CD8-positive, alpha-beta memory T cell (primary cell): ENCODE measurements at places on chromosomes 4 and X. TPM values are rescaled to one million over a fixed set of nuclear protein-coding genes. Genes with fewer than 3 reads are reported as not detected.

- DNase-seq, result no peak
Measured at GRCh38 chr4:20351360-20352162, 99.9 kb downstream of the SLIT2 start.

DNA sequence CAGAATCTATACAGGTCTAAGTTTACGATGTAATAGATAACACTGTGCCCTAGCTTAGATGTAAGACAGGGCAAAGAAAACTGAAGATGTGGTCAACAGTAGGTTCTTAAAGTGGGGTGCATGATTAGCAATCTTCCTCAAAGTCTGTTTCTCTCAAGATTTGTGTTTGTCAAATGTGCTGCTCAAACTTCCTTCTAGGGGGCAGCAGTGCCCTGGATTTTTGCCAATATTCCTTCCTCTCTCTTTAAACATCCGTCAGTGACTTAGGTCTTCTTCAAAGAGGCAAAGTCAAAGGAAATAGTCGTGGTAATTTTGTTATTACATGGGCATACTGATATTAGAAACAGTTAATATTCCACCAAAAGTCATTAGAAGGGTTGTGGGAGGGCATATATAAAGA lies 4.2 kb upstream of the PDHA2 start:
- no peak for DNase-seq

DNA sequence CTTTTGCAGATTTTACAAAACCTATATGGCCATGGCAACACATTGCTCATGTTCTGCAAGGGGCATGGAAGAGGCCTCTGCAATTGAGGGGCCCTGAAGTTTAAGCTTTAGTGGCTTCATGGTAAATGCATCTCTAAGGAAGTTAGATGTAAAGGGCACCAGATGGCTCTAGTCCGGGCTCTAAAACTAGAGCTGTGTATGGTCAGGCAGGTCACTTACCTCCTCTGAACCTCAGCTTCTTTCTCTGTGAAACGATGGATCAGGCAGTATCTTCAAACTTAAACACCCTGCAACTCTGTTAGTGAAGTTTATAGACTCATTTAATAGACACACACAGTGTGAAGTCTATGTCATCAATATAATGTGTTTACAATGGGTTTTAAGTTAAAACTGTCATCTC lies 10.0 kb downstream of the MAGEB17 start:
- no peak for DNase-seq

ZDHHC15 gene
- polyA plus RNA-seq, result not detected

DNA sequence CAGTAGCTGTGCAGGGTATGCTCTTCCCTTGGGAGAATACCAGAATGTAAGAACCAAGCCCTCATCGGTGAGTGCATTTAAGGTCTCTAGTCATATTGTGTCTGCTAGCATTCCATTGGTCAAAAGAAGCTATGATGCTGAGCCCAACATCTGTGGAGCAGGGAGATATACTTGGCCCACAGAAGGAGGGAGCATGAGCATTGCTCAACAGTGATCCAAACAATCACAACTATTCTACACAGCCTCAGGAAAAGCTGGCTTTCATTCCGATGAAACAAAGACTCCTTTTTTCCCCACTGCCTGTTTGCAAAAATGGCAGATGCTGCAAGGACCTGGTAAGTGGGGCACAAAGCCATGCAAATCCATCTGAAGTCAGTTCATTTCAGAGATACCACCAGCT lies 80.6 kb upstream of the DHX15 start:
- DNase-seq, result no peak

GRCh38 chr4:88705223-88705622 lies 7.6 kb upstream of the NAP1L5 start:
- DNase-seq, result no peak

- no peak for DNase-seq
Measured at GRCh38 chr4:77473509-77473908, 132.1 kb upstream of the CXCL13 start.

SLC10A3 gene
- polyA plus RNA-seq, result 81.0 TPM

GRCh38 chr4:37236165-37236564 lies 8.4 kb upstream of the NWD2 start:
- DNase-seq, result no peak

DNA sequence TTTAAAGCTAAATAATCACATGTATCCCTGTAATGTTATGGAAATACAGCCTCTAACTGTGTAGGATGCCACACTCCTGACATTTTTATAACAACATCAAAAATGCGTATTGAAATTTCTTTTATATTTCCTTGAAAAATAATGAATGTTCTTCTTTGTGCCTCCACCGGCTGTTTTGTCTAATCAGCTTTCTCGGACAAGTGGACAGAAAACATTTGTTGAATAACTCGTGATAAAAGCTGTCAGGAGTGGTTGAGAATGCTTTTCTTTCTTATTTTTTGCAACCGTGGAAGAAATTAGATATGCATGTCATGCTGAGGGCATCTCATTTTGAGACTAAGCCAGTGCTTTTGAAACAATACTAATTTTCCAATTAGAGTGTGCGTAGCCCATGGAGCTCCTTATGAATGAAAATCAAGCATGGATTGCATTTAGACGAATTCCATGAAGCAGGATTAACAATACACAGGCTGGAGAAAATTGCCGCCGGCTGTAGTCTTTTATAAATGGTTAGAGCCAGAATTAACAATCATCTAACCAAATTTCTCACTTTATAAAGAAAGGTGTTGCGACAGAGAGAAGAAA lies 614.5 kb upstream of the LCORL start:
- DNase-seq, result no peak

TRIM75 gene
- polyA plus RNA-seq, result not detected

DNA sequence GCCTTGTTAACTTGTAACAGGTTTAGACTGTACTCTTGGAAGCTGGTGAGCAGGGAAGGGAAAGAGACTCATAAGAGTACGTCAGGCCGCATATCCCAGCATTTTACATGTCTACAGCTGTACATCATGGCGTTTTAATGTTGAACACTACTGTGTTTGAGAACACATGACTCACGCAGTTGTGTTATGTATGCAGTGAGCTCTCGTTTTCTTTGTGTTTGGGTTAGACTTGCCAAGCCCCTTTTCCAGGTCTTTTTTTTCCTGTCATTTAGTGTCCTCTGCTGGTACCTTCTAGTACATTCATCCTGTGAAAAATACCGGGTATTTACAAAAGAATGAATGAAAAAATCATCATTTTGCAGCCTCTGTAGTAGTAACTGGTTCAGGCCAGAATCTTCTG lies 35.3 kb downstream of the SMS start:
- no peak for DNase-seq

DNA sequence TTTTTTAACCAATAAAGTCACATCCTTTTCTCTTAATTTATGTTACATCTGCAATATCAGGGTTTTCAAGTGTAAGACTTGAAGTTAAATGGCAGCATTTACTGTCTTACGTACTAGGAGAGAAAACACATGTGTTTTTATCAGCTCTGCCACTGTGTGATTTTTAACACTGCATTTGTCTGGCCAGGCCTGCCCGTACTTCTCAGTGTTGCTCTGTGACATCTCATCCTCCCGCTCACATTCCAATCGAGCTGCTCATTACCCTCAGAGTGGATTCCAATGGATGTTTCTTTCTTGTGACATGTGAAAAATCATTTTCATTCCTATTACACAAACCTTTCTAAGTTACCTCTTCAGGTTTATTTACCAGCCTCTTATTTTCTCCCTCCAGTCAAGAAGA lies 420.3 kb downstream of the FAT4 start:
- DNase-seq, result no peak

GRCh38 chrX:153971124-153971449 lies 531 bp downstream of the HCFC1 start:
- DNase-seq, result peak; percentile 84

GRCh38 chr4:150943818-150944217 lies 71.3 kb downstream of the LRBA start:
- DNase-seq, result no peak

GRCh38 chrX:118038614-118039365 lies 77.8 kb downstream of the KLHL13 start:
- no peak for DNase-seq

DNA sequence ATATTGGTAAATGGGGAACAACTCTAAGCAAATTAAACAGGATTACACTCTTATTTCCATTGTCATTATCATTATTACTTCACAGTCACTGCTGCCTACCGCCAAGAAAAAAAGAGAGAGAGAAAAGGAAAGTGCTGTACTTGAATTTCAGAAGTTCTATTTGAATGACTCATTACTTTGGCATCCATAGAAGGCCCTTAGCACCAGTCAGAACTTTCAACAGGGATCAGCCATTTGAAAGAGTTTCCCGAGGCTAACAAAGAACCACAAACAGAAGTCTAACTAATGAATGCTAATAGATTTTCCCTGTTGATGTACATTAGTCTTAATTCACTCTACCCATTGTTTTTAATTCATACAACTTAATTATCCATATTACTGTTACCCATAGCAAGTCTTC lies 116.3 kb downstream of the SHROOM4 start:
- DNase-seq, result no peak

CCDC158 gene
- polyA plus RNA-seq, result not detected

SHROOM3 gene
- not detected for polyA plus RNA-seq

FRMPD4 gene
- polyA plus RNA-seq, result not detected

- DNase-seq, result no peak
Measured at GRCh38 chrX:123745511-123745910, 12.7 kb upstream of the THOC2 start.

DNA sequence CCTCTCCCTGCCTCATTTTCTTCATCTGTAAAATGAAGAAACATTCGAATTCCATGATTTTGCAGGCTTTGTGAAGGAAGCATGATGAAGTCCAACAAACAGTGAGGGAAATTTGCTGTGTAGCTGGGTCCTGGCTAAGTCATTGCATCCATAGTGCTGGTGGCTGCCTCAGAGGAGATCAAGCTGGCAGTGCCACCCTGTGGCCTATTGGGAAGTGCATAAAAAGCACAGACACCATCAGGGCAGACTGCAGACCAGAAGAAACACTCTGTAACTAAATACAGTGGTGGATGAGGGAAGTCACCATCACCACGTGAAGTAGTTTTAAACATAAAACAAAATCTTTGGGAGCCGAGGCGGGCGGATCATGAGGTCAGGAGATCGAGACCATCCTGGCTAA lies 40.7 kb upstream of the DDX3X start:
- DNase-seq, result no peak

GPR82 gene
- 0.59 TPM for polyA plus RNA-seq

FANCB gene
- 2.2 TPM for polyA plus RNA-seq

DNA sequence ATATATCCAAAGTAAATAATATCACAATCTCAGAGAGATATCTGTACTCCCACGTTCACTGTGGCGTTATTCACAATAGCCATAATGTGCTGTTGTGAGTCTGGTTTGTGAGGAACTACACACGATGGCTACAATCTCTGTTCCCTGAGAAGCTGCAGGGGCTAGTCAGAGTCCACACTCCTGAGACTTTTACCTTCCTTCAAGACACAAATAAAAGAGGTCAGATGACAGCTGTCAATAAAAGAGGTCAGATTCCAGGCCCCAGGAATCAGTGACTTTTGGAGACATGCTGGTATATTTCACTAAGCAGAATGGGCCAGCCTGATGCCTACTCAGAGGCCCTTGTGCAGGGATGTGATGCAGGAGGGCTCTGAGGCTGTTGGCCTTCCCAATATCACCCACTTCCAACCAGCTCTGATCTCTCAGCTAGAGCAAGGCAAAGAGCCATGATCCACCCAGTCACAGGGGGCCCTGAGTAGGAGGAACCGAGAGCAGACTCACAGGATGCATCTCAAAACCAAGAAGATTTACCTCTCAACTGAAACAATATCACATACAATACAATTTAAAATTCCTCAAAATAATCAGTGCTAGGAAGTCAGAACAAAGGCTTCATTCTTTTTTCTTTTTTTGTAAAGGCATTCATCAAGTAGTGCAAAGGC lies 13.8 kb downstream of the FRYL start:
- no peak for DNase-seq

GRCh38 chrX:42900947-42901346 lies 123.0 kb upstream of the PPP1R2C start:
- no peak for DNase-seq

DNA sequence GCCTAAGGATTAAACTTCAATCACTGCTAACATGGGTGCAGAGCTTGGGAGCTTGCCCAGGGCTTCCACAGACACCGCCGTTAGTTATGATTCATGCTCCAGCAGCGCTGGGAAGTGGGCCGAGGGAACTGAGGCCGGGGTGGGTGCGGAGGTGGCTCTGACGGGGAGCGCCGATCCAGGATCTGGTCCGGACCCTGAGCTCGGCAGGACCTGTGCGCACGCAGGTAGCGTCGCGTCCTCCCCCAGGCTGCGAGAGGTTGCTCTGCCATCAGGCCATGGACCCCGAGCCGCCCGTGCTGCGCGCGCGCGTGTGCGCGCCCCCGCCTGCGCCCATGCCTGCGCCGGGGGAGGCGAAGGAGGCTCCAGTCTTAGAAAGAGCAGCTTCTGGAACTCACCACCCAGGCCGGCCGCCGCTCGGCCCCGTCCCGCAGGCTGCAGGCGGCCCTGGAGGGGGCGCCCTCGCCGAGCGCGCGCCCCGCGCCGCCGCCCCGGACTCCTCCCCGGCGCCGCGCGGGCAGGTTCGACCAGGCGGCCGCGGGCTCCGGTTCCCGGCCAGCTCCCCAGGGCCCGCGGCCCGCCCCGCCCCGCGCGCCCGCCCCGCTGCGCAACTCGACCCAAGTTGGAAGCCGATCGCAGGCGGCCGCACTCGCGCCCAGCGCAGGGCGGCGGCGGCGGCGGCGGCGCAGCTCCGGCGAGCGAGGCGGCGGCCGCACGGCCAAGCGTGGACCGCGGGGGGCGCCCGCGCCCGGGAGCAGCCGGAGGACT lies 732 bp upstream of the ADRA2C start:
- DNase-seq, result no peak

NHS gene
- not detected for polyA plus RNA-seq

GRCh38 chr4:2745981-2746806 lies 9.9 kb downstream of the TNIP2 start:
- DNase-seq, result peak; percentile 93

DNA sequence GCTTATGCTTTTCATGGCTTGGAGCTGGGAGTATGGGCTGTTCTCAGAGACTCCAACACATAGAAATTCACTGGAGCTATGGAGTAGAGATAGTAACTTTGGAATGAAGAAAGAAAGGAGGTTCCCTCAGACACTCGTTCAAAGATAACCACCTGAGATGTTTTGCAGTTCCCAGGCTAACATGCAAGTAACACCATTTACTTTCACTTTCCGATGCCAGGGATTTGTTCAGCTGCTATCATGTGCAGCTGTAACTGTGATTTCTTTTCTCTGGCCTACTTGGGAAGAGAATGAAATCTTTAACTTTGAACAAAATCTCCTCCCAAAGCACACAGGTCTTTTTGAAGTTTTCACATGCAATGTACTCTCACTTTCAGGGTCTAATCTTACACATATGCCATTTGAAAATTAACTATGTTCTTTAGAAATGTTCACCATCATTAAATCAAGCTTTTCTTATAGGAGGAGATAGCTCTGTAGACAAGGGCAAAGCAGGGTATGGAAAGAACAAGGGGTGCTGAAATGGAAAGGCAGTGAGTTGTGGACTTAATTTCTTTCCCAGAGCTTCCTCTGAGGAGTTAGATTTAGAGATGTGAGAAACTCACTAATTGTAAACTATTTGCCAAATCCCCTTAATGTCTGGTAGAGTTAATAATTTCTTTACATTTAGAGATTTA lies 514.3 kb downstream of the PDHA2 start:
- no peak for DNase-seq

GRCh38 chr4:74407891-74408290 lies 37.0 kb upstream of the AREG start:
- no peak for DNase-seq
